ENCODE measurements at places on chromosomes 12 and 14. TPM values are rescaled to one million over a fixed set of nuclear protein-coding genes. Genes with fewer than 3 reads are reported as not detected.

DNA sequence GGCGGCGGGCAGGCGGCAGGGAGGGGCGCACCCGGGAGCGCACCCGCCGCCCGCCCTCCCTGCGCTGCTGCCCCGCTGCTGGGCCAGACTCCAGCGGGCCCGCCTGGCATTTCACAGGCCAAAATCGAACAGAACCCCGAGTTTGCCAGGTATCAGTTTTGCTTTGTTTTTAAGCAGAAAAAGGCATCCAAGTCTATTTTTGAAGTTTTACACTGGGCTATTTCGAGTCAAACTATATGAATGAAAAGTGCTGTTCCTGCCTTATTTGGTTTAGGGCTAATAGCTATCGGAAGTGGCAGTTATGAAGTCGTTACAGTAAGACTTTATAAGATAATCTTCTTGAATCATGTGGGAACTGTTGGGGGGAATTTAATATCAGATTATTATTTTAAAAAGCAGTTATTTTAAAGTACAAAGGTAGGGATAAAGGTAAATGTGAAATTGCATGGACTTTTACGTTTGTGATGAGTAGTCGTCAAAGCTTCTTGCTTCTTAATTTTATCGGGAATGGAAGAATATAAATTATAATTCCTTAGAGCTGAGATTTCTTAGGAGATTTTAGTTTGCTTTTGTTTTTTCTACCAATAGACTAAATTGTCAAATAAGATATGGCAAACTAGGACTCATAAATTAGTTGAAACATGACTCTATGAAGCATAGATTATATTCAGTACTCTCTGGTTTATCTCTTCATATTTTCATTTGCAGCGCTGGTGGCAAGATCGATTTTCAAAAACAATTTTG, 1.1 kb downstream of the MSRB3 start:
- DNase-seq = no peak

GRCh38 chr12:110846615-110847566, at the start of gene CCDC63:
Gene CCDC63, plus strand, starts transcription at chr12:110846987. Its CDS starts 5,968 bp downstream, at chr12:110852955.
- peak; percentile 16 for DNase-seq

DNA sequence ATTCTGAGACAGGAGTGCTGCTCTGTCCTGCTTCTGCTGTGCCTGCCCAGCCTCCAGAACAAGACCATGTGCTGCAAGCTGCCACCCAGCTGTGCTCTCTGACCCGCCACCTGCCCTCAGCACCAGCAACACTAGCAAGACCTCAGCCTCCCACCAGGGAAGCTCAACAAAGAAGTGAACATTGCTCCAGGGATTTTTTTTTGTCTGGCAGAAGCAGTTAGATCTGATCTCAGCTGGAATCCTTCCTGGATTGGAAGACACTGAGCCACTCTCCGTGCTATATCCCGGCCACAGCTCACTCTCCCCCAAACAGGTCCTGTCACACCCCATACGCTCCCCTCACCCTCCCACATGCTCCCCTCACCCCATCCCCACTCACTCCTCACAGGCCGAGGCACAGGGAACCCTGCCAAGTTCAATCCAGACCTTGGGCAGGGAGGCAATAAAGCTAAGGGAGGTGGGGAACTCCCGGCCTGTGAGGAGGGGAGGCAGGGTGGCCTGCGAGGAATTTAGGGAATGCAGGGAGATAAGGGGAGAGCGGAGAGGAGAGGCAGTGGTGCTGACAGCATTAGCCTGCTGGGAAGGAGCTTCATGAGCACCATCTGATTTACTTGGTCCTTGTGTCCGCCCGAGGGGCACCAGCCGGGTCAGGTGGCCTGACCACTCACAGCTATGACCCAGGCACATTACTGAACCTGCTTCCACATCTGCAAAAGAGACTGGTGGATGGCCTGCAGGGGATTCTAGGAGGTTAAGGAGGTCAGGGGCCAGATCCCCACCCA, 29.7 kb downstream of the CCDC85C start:
- DNase-seq = no peak

GRCh38 chr14:36655571-36655962, 6.1 kb upstream of the PAX9 start:
- no peak for DNase-seq

GRCh38 chr12:83224012-83224411, 537.3 kb downstream of the TMTC2 start:
- no peak for DNase-seq

Gene FAM181A
- total RNA-seq = not detected

Gene CYP46A1
- 0.20 TPM for total RNA-seq

Gene STON2
- 1.1 TPM for total RNA-seq

DNA sequence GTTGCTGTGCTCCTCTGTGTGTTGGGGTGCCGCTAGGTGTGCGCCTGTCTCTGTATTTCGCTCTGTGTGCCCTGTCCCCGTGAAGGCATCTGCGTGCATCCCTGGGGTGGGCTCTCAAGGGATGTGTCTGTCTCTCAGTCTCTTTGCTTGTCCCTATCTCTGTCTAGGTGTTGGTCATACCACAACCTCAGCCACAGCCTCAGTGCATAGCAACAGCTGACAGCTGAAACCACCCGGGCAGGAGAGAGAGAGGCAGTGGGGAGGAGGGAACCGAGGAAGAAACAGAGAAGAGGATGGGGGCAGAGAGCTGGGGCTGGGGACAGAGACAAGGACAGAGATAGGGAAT, 953 bp upstream of the NXPH4 start:
- DNase-seq = peak; percentile 48

DNA sequence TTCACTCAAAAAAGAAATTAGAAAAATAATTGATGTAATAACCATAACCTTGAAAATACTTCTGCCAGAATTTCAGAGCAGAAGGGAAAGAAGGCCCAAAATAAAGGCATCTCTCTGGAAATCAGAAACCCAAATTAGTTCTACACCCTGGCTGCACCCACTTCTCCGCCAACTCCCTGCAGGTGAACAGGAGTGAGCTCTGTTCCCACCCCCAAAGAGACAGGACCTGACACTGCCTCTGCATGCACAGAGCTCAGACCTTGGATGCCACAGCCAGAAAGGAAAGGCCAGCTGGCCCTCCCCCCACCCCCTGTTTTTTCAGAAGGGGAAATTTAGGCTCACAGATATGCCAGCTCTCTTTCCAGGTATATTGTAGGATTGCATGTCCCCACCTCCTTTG, 228.2 kb downstream of the BCL11B start:
- no peak for DNase-seq

DNA sequence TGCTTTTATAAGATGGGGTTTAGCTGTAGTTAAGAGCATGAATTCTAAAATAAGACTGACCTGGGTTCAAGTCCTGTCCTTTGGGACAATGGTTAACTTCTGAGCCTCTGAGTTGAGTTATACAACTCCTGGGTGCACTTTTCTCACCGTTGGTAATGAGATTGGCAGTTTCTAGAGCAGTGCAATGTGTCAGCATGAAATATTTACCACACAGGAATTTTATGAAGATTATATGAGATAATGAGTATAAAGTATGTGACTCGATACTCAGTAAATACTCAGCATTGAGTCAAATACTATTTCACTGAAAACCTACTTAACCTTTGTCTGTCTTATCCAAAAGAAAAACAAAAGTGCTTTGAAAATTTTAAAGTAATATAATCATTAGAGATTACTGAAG, 214.2 kb downstream of the CPNE8 start:
- DNase-seq = no peak

DNA sequence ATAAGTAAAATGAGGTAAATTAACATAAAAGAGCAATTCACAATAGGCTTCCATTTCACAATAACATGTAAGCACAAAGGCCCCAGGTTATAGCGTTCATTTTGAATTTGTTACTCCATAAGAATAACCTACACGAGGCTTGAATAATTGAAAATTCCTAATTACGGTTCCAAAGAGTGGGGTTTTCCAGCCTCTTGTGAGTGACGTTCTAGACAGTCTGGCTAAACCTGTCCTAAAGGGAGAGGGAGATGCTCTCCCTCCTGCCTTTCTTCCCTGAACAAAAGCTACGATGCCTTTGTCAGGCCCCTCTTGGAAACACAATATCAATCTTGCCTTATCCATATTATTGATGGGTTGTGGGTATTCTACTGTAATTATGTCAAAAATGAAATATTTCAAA, 24.3 kb upstream of the VRK1 start:
- no peak for DNase-seq

GRCh38 chr14:35932136-35932535, 106.0 kb downstream of the BRMS1L start:
- no peak for DNase-seq

DNA sequence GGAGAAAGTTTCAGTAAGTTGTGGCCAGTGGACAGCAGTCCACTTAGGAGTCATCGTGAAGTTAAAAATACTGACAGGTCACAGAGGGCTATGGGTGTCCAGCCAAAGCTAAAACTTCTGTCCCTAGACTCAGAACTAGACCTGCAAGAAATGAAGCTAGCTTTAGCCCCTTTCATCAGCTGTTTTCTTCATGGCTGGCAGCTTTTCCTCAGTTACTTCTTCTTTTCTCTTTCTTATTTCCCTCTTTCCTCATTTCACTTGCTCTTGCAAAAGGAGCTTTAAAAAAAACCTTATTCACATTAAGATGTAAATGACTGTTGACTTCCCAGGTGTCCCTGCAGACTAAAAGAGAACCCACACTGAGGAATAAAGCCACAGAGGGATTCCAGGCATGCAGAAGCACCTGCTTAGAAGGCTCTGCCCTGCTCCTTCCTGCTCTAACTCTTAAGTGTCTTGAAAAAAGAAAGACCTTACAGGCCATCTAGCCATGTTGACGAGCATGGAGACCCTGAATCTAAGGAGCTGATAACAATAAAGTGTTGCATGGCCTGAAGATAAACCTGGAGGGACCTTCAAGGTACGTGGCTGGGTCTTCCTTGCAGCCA, 69.7 kb upstream of the CCND2 start:
- no peak for DNase-seq

GRCh38 chr12:94596596-94596995, 53.8 kb downstream of the TMCC3 start:
- no peak for DNase-seq

Gene RNF212B
- total RNA-seq = not detected

Gene MGAT2
- total RNA-seq = 57.3 TPM

DNA sequence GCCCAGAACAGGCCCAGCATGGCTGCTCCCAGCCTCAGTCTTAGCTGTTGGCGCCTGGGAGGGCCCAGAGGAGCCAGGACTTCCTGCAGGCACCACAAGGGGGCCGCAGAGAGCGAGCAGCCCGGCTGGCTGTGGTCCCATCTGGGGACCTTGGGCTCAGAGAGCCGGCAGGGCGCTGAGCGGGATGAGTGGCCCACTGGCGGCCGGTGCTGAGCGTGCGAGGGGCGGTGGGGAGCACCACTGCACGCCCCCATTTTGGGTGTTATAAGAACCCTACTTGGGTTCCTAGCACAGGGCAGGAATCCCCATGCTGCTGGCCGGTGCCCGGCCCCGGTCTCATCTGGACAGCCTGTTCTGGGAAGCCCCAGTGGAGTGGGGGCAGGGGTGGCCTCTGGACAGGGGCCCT, 25.9 kb upstream of the CRIP2 start:
- DNase-seq = peak; percentile 54

GRCh38 chr12:45611061-45611460, 118.4 kb upstream of the ARID2 start:
- DNase-seq = no peak

Gene IL26
- 1.00 TPM for total RNA-seq

DNA sequence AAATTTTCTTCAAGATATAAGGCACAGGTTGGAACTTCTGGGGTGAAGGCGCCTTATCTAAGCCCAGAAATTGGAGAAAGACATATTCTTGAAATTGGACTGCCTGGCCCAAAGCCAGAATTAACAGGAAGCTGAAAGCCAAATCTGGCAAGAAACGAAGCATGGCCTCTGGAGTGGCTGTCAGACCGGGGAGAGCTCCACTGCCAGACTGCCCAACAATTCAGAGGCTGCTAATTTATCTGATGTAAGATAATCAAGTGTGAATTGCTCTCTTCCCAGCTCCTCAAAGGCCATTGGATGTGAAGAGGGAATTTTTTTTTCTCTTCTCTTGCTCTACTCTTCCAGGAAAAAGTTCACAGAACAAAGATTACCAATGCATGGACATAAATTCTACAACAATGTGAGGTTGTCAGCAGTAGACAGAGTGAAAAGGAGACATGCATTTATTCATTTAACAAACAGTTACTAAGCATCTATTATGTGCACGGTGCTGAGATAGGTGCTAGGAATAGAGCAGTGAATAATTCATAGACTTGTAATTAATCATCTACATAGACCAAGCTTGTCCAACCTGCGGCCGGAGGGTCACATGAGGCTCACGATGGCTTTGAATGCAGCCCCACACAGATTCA, at the start of gene GDF3:
TSS of gene GDF3 (minus strand) at position 210 of the 632 bp plus-strand sequence. CDS start at position 163, 47 bp downstream.
- DNase-seq = no peak

- DNase-seq = no peak
These were observed 5.0 kb upstream of the ALDH2 start for GRCh38 chr12:111761706-111762105.

DNA sequence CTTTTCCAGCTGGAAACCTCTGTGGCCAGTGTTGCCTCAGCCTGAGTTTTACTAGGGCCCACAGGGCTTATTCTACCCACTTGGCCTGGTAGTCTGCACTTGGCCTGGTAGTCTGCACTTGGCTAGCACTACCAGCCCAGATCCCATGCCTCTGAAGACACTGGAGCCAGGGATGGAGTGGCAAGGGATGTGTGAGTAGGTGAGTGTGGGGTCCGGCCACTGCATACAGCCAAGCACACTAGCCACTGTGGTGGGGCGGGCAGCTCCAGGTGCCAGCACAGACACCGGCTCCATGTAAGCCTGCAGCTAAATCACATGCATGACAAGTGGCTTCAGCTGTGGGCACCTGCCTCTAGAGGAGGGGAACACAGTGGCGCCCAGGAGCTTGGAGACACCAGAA, 63.4 kb upstream of the NAV3 start:
- DNase-seq = no peak

GRCh38 chr12:68290126-68290525, 36.7 kb upstream of the IL22 start:
- DNase-seq = peak; percentile 51

DNA sequence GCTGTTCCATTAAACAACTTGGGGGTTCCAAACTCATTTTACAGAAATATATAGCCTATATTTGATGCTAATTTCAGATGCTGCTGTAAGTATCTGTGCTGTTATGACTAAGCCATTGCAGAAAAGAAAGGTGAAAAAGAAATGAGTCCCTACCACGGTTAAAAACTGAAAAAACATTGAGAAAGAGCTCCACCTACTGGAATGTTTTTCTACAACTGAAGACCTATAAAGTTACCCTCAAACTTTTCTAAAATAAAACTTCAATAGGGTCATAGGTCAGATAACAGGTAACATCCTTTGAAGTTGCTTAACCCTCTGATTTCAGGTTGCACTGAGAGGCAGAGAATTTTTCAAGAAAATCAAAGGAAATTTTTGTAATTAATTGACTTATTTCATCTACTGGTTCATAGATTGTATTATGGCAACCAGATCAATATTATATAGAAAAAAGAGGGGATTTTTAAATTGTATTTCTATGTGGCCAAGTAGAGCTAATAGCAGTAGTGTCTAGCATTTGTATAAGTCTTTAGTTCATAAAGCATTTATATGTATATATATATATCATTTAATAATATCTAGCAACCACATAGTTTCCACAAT, 279.9 kb downstream of the RPS29 start:
- DNase-seq = no peak

- DNase-seq = peak; percentile 53
These were observed 39.5 kb upstream of the DACT1 start for GRCh38 chr14:58598028-58598803.

- DNase-seq = no peak
These were observed 193.9 kb downstream of the C12orf42 start for GRCh38 chr12:103301642-103302591.

Measured in activated CD4-positive, alpha-beta T cell treated with anti-CD3 and anti-CD28 coated beads, Interleukin-2, amount 10 ng/mL, durations not matched to agents 7 days and 5 days (primary cell).